T1000 (cell line): ENCODE measurements at places on chromosomes 2 and 18.
A peak's percentile ranks its signal among the peaks of the same experiment; 100 is the strongest.

DNA sequence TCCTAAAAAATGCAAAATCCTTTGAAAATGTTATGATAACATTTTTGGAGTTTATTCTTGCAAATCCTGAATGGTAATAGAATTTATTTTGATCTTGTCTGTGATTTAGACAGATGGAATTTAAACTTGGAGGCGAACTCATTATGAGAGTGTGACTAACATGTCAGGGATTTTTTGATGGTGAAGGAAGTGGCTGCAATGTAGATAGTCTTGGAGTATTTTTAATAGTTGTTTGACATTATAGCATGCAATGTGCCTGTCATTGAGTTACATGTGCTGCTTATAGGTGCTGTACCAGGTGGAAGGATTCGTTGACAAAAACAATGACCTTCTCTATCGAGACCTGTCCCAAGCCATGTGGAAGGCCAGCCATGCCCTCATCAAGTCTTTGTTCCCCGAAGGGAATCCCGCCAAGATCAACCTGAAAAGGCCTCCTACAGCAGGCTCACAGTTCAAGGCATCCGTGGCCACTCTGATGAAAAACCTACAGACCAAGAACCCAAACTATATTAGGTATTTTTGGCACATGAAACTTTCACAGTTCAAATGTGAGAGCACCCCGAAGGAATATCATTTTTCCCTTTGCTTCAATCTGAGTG, 141.8 kb downstream of the MYO1B start:
- DNase-seq = no peak

GRCh38 chr2:24870891-24871705, 48.9 kb downstream of the ADCY3 start:
- no peak for DNase-seq

DNA sequence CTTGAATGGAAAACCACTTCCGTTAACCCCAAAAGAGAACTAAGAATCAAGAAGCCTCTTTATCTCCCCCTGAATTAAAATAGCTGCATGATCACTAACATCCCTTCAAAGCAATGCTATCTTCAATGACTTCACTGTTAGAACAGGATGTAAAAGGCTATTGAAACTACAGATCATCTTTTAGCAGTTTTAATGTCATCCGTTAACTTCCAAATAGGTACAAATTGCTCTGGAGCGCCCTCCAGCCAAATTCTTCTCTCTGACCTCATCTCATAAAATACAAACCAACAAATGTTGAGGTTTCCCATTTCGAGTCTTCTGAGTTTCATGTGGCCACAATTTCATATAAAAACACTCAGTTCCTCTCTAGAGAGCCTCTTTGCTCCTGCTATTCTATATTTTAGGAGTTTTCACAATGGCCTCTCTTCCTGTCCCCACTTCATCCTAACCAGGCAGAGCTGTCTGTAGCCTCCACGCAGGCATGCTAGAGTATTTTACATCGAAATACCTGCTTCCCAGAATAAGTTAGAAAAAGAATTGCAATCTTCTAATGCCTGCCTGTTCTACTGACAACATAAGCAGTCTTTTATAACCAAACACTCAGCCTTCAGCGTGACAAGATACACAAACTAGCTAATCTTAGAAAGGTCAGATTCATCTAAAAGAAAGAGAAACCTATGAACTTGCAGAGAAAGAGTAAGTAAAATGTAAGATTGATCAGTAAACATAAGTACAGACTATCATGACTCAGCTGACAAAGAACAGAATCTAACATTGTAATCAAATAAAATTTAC, 37.9 kb downstream of the B4GALT6 start:
- no peak for DNase-seq

- no peak for DNase-seq
Observed at GRCh38 chr2:8132351-8132831, 549.5 kb upstream of the ID2 start.

GRCh38 chr2:108898315-108899082, 90.5 kb downstream of the EDAR start:
- no peak for DNase-seq

- no peak for DNase-seq
Observed at GRCh38 chr2:177478907-177479306, 86.3 kb downstream of the AGPS start.

- no peak for DNase-seq
Observed at GRCh38 chr18:28995319-28995718, 818.4 kb upstream of the CDH2 start.

GRCh38 chr2:85935746-85936208, 47.0 kb upstream of the ST3GAL5 start:
- peak; percentile 51 for DNase-seq

DNA sequence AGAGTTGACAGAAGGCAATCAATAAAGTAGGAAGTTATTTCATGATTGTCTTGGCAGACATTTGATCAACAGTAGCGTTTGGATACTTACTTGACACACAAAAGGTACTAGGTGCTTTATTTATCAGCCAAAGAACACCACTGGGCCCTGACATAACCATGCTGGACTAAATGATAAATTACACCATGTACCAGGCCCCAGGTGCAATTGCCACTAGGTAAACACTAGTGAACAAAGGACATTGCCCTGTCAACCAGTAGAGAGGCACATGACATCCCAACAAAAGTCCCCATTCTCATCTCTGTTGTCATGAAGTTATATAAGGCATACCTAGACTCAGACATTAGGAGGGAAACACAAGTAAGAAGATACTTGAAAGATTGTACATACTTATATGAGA, 747.2 kb downstream of the SATB2 start:
- no peak for DNase-seq

- DNase-seq = no peak
Observed at GRCh38 chr2:9102861-9103662, 99.6 kb upstream of the MBOAT2 start.

DNA sequence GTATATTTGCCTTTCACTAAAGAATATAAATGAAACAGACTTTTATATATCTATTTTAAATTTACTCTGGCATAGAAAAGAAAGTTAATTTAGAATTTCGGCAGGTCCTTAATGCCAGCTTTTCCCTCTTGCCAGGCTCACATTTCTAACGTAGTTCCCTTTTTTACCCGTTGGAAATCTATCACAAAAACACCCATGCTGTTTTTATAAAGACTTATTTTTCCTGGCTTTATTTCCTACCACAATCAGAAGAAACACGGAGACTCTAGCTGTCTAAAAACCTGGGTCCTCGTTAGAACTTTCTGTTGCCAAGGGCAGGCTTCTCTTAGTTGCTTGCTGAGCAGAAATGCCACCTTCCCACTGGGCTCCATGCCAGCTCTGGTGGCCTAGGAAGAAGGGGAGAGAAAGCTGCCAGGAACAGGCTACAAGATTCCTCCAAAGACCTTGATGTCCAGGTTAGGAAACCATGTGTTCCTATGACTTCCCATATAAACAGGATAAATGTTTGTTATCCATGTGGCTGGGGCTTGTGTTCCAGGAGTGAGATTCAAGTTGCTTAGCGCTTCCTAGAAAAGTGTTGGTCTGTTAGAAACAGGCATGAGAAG, 17.8 kb upstream of the TMEM18 start:
- no peak for DNase-seq

GRCh38 chr18:68234131-68234530, 480.8 kb downstream of the TMX3 start:
- DNase-seq = no peak
